ENCODE measurements at places on chromosomes 7 and 10.

DNA sequence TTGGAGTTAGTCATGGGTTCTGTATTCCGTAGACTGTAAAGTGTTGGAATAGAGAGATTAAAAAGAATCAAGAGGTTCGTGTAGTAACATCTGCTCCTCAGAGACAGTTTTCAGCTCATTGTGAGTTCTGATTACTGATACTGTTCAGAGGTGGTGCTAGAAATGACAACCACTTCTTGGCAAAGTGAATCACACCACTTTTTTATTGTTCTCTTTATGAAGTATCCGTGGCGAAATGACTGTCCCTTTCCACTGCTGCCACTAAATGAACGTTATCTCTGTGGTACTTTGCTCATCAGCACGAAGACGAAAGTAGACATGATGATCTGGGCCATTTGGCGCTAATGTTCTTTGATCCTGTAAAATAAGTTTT is 860 bp downstream of the RPP30 start:
- DNase-seq, result no peak

- no peak for DNase-seq
Measured at GRCh38 chr7:22666732-22667131, 60.3 kb upstream of the IL6 start.

- DNase-seq, result no peak
Measured at GRCh38 chr7:149125189-149125862, 798 bp downstream of the ZNF425 start.

DNA sequence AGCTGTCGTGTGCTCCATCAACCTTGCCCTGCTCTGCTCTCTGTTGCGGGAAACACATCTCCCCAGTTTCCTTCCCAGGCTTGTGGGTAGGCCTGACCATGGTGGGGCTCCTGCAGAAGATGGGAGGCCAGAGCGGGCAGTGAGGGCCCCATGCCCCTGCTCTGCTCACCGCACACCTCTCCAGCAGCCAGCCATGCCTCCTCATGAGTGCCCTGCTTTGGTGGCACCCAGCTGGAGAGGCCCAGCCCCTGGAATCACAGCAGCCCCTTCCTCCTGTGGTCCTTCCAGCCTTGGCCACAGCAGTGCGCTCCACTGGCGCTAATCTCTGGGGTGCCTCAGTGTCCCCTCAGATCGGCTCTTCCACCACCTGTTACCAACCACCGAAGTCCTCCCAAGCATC is 4.2 kb upstream of the OPN4 start:
- no peak for DNase-seq

- DNase-seq, result peak; percentile 17
Measured at GRCh38 chr10:17023386-17024298, 106.0 kb downstream of the CUBN start.

- no peak for DNase-seq
Measured at GRCh38 chr7:18768256-18768655, 272.7 kb downstream of the HDAC9 start.

DNA sequence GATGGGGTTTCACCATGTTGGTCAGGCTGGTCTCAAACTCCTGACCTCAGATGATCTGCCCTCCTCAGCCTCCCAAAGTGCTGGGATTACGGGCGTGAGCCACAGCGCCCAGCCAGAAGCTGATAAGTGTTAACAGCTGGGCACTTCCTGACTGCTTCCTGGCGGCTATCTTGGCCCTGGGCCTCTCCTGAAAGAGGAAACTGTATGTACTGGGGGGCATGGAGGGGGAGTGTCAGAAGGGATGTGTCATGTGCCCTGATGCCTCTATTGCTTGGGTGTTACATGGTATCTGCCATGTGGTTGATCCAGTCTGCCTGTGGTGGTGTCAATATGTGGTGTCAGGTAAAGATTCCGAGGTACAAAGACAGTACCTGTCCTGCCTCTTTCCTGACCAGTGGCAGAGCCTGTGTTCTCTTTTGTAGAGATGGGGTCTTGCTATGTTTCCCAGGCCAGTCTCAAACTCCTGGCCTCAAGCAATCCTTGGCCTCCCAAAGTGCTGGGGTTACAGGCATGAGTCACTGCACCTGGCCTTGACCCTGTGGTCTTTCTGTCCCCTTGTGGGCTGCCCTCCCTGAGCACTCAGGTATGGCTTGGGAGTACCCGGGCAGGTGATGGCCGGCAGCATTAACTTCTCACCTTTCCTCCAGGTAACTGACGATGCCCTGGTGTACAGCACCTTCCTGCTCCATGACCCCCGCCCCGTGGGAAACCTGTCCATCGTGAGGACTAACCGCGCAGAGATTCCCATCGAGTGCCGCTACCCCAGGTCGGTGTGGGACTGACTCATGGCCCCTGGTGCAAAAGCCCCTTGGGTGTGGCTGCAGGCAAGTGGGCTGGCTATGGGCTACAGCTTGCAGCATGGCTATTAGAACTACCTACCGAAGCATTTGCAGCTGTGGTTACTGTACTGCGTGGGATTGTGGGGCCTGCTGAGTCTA is 4.4 kb downstream of the ZP3 start:
- DNase-seq, result no peak

DNA sequence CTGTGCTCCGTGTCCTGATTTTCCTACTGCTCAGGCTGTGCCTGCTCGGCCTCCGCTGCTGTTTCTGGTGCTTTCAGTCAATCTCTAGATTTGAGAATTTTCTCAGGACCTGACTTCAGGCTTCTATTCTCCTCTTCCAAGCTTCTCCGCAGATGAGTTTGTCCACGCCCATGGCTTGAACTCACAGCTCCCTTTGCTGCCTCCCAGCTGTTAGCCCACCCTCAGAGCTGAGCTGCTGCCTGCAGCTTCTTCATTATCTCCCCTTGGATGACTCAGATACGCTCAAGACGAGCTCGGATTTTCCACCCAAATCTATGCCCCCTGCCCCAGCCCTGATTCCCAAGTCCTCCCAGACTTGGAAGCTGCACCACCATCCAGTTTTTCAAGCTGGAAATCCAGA is 104.7 kb downstream of the FGFR2 start:
- no peak for DNase-seq

GRCh38 chr7:28799619-28800018 is 158.5 kb downstream of the TRIL start:
- DNase-seq, result no peak

DNA sequence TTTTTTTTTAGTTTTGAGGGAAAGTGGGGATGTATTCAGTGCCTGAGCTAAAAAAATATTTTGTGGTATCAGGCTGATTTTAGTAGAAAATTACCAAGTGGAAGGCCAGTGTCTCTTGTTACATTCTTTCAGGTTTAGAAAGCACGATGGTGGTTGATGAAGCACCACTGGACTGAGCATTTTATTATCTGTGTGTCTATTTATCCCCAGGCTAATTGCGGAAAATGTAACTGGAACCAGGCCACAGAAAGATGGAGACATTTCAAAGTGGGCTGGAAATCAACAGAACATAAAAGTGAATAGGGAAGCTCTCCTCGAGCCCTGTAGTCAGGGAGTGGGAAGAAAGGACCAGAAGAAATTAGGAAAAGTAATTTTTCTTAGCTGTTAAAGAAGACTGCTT is 261.0 kb downstream of the STK31 start:
- DNase-seq, result no peak

DNA sequence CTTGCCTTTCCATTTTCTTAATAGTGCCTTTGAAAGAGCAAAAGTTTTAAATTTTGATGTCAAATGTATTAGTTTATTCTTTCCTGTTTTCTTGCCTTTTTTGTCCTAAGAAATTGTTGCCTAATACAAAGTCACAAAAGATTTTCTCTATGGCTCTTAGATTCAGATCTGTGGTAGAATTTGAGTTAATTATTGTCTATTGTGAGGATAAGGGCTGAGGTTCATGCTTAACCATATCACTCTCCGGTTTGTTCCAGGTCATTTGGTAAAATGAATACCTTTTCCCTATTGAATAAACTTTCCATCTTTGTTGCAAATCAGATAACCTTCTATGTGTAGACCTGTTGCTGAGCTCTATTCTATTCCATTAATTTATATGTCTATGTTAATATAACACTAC is 96.0 kb downstream of the NOD1 start:
- no peak for DNase-seq

DNA sequence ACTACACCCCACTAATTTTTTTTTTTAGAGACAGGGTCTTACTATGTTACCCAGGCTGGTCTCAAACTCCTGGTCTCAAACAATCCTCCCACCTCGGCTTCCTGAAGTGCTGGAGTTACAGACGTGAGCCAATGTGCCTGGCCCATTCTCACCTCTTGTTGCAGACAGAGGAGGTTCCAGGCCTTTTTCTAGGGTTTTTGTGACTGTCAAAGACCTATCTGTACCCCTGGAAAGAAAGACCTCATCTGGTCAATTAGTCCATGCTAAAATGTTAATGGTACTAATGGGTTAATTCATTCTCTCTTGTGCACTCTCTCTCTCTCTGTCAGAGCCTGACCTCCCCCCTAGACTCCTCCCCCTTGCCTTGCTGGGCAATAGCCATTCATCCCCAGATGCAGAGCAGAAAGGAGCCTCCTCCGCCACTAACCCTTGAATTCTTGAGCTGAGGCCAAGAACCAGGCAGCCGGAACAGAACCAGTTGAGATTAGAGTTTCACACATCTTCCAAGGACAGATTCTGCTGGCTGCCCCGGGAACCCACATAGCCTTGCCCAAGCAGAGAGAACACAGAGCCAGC is 209.7 kb downstream of the SKIDA1 start:
- no peak for DNase-seq

DNA sequence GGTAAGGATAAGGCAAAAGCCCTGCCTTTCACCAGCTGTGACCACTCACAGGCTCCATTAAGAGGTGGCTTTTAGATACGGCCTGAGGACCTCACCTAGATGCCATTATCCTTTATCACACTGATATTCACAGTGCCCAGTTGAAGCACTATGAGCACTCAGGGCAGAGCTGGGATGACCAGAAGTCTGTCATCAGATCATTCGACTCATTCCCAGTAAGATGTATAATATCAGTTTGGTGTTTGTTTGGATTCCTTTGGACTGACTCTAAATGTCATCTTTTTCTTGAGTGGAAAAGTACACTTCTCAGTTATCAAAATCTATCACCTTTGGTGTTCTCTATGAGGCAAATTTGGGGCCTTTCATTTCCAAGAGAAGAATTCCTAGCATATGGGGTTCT is 18.7 kb downstream of the CCDC136 start:
- DNase-seq, result no peak

GRCh38 chr10:60125895-60126294 is 219.5 kb upstream of the CCDC6 start:
- no peak for DNase-seq

DNA sequence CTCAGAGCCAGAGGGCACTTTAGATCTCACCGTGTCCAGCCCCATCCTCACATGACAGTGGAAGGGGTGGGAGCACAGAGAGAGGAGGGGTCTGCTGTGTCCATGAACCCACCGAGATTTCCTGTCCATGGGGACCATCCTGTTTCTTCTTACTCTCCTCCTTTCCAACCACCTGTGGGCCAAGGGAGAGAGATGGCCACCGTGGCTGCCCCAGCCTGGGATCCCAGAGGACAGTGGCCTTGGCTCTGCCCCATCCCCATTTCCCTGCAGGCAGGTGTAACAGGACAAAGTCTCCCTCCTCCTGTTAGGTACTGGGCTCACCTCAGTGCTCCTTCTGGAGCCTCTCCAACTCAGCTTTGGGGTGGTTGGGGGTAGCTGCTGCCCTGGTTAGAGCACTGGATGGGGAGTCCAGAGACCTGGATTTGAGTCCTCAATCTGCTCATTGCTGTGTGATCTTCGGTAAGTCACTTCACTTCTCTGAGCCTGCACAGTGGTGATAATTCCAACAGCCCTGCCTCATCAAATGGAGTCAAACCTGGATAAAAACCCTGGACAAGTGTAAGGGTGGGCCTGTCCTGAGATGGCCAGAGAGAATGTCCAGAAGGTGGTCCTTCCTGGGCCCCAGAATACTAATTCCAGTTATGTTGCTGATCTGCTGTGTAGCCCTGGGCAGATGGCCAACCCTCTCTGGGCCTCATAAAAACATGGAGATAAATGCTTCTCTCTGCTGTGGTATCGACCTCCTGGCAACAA is 17.8 kb upstream of the PCBD1 start:
- DNase-seq, result no peak

GRCh38 chr10:6757158-6757557 is 177.1 kb upstream of the PRKCQ start:
- DNase-seq, result no peak

GRCh38 chr7:816751-817671 is 15.3 kb upstream of the SUN1 start:
- DNase-seq, result no peak

DNA sequence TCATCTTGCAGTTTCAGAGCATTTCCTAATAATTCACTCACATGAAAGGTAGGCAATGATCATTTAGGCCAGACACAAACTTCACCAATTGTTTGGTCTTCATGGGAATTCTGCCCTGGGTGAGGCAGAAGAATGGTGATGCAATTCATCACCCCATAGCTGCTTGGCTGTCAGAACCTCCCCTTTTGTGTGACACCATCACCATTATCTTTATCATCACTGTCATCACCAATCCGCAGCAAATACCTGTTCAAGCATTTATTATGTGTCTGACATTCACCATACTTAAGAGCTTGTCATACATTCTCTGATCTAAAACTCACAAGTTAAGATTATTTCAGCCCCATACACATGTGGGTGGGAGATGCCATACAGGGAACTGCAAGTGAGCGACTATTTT is 799.5 kb upstream of the LRRN3 start:
- no peak for DNase-seq

Data from esophagus squamous epithelium (tissue), 5 donors.